HFF-Myc (cell line): ENCODE measurements at places on chromosomes 7 and 10.
A peak's percentile ranks its signal among the peaks of the same experiment; 100 is the strongest.

DNA sequence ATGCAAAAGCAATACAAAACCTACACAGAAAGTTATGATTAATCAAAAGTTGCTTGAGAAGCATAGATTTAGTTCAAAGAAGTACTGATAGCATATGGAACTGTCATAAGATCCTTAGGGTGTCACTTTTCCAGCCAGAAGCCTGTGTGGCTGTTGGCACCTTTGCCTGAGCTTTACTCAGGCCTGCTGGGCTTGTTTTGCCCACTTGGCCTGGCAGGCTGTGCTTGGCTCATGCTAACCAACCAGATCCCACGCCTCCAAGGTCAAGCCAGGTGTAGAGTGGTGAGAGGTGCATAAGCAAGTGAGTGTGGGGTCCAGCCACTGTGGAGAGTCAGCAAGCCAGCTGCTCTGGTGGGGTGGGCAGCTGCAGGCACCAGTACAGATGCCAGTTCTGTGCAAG is 12.0 kb upstream of the LIPA start:
- no peak for DNase-seq

- no peak for DNase-seq
Measured at GRCh38 chr10:124464028-124464965, 2.7 kb downstream of the LHPP start.

GRCh38 chr7:10106609-10107008 is 867.1 kb upstream of the PHF14 start:
- DNase-seq = no peak

DNA sequence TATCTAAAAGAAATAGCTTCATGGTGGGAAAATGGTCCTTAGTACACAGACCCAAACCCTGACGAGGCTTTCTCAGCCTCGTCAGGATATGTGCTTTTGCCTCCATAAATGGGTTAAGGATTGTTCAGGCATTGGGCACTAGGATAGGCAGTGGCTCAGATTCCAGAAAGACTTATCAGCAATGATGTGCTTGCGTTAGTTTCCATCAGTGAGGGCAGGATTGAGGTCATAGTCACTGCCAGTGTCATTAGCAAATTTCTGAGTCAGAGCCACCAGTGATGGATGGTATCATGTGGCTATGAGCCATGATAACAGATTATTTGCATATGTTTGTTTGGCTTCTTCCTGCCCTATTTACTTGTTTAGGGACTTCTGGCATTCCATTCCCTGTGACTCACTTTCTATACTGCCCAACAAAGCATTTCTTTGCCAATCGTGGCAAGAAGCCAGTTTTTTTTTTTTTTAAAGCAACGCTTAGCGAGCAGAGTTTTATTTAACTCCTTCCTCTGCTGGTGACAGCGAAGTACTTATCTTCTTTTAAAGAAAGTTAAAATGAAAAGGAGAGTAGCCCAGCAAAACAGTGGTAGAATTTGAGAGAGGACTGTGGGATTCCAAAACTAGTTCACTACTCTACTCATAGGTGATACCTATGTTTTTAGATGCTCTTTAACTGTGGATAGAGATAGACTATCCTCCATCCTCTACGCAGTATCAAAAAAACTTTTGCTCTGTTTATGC is 44.4 kb downstream of the MYPN start:
- DNase-seq = peak; percentile 95

DNA sequence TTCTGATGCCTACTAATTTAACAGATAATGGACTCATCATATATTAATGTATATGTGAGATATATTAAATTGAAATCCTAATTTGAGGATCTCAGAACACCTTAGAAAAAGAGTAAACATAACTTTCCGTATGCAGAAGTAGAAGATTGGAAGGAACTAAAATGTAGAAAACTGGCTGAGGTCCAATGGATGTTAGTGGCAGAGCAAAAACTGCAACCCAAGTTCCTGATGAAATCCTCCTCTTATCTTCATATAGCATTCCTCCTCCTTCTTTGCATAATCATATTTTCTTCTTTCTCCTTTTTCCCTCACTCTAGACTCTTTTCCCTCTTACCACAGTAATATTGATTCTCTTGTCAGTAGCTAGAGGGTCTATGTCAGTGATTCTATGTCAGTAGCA is 6.0 kb downstream of the INA start:
- DNase-seq = no peak
